CD4-positive, alpha-beta T cell (primary cell): ENCODE measurements at places on chromosomes 3 and 15.

GRCh38 chr3:30989276-30990030, 95.0 kb upstream of the GADL1 start:
- DNase-seq, result no peak

GRCh38 chr15:54722342-54722986, 474.3 kb downstream of the RSL24D1 start:
- DNase-seq, result no peak

DNA sequence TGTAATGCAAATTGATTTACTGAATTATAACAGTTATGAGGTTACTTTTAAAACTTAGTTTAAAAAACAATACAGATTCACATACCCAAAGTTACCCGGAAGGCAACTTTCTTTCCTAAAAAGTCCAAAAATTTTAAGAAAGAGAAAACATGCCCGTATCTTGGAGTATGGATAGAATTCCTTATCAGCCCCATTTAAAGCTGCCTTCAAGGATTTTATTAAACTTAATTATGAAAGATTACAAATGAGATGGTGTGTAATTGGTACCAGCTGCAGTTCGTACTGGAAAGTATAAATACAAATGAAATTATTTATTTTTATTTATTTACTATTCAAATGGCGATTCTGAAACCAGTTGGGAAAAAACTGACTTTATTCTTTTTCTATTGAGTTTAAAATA, 39.4 kb downstream of the SATB1 start:
- no peak for DNase-seq

DNA sequence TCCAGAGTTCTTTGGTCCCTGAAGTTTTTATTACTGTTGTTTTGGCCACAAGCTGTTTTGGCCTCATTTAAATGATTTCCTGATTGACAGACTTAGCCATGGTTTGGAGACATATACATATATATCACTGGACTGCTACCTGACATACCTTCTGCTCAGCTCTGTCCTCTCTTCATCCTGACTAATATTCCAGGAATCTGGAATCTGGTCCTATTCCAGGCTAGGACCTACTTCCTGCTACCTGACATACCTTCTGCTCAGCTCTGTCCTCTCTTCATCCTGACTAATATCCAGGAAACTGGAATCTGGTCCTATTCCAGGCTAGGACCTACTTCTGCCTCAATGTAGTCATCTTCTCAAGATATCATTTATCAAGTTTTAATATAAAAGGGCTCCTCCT, 724.4 kb upstream of the ROBO1 start:
- DNase-seq, result no peak

DNA sequence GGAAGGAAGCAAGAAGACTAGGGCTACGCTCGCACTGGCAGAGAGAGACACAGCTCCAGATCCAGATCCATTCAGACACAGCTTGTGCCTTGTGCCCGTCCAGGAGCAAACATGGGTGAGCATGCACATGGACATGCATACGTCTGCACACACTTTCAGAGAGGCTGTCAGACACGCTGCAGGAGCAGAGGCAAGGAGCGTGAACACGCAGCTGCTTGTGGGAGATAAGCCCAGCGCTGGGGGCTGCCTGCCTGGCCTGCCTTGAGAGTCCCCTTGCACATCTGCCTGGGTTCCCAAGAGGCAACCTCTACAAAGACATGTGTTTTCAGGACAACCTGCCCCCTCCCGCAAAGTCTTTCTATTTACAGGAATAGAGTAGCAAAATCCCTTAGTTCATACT, 13.6 kb upstream of the BAHD1 start:
- DNase-seq, result no peak

DNA sequence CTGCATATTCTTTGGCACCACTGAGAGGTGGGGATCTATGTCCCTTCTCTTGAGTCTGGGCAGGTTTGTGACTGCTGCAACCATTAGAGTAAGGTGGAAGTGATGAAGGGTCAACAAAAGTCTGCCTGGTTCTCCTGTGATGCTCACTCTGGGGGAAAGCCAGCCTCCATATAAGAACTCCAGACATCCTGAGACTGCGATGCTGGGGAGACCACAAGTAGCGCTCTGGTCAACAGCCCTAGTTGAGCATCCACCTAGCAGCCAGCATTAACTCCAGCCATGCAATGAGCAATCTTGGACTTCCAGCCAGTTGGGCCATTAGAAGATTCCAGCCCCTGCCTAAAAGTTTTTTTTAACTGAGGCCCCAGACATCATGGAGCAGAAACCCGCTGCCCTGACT, 62.8 kb downstream of the SCN11A start:
- no peak for DNase-seq

DNA sequence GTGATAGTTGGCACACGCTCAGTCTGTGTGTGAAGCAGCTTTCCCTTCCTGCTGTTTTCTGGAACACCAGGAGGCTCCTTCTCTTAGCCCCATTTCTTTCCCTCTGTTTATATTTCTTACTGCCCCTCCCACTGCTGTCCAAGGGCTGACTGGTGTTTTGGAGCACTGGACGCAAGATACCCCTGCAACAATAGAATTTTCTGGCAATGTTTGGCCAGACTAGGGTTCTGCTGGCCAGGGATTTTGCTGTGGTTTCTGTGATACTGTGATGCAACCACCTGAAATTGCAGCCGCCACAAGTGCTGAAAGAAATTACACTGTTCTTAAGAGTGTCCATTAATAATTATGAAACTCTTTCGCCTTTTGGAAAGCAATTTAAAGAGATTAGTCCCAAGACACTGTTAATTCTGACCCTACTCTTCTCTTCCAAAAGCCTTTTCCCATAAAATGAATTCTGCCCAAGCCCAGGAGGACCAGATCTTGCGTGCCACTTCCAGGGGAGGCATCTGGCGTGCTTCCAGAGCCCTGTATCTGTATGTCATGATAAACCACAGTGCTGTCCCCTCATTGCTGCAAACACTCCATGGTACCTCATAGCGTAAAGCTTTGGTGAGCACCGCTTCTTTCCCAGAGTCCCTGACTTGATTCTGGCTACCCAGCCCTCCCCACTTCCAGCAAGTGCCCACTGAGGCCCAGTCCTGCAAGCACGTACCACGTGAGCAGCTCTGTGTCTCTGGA, 159.4 kb upstream of the CHRM5 start:
- DNase-seq, result no peak

GRCh38 chr15:36958606-36959005, 141.7 kb downstream of the MEIS2 start:
- no peak for DNase-seq
